Activated gamma-delta T cell treated with anti-CD3 and anti-CD28 coated beads, Interleukin-2, amount 50 U/mL, for 16 hours (primary cell): ENCODE measurements at places on chromosomes 3 and 15.

- DNase-seq, result no peak
Observed at GRCh38 chr15:72994534-72995177, 57.6 kb upstream of the NEO1 start.

- no peak for DNase-seq
Observed at GRCh38 chr3:77365152-77365551, 325.3 kb downstream of the ROBO2 start.

GRCh38 chr15:101520395-101520794, 30.9 kb upstream of the PCSK6 start:
- DNase-seq, result no peak

GRCh38 chr3:54628888-54629441, 298.9 kb downstream of the LRTM1 start:
- no peak for DNase-seq

GRCh38 chr15:59567324-59567723, 44.3 kb upstream of the GCNT3 start:
- DNase-seq, result no peak

- peak; percentile 55 for DNase-seq
Observed at GRCh38 chr3:51024765-51025632, 350.3 kb downstream of the DOCK3 start.

DNA sequence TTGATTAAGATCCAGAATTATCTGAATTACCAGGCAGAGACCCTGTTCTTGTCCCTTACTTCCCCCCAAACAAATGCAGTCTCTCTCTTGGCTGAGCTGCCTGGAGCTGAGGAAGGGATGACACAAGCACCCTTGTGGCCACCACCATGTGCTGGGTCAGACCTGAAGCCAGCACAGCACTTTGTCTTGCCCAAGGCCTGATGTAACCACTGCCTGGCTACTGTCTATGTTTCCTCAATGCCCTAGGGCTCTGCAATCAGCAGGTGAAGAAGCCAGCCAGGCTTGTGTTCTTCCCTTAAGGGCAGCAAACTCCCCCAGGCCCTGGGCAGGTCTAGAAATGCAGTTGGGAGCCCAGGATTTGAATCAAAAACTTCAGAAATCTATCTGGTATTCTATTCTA, 15.8 kb upstream of the CASR start:
- DNase-seq, result no peak

DNA sequence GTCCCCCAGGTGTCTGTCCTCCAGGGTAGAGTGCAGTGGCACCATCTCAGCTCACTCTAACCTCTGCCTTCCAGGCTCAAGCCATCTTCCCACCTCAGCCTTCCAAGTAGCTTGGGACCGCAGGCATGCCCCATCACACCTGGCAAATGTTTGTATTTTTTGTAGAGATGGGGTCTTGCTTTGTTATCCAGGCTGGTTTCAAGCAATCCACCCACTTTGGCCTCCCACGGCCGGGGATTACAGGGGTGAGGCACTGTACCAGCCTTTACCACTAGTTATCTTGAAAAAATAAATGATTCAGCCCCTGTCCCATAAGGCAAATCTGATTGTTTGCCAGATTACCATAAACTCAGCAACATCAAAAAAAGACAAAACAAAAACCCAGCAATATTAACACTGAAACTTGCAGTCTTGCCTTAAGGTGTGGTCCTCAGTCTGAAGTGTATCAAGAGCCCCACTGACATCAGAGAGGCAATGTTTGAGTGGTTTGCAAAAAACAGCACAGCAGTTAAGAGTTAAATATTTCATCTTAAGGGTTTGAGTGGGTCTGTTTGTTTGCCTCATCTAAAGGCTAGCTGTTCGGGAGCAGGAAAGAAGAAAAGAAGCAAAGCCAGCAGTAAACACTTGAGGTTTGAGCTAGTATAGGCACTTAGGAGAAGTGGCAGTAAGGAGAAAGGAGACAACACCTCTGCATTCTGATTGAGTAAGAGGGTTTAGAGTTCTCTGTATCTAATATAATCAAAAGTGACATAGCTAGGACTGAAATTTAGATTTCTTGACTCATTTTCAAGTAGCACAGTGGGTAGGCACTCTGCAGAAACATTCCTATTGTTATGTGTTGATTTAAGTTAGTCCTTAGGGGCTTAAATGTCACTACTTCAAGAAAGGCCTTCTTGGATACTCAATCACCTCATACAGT, 26.3 kb upstream of the EDEM1 start:
- no peak for DNase-seq

DNA sequence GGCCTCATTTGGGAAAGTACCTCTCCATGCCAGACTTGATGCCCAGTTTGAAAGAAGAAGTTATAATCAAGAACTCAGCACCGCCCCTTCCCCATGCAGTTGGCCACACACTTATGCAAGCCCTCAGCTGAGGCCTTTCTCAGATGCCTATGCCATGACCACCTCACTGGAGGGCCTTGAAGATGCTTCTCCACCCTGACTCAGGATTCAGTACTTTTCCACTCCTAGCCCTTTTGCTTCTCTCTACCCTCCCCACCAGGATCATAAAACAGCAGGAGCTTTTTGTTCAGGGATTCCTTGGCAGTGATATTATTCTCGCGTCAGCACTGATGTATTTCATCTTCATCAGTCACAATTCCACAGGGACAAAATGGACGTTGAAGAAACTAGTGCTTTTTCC, 313.5 kb downstream of the PYDC2 start:
- DNase-seq, result no peak

- no peak for DNase-seq
Observed at GRCh38 chr3:158520433-158520832, 50.6 kb upstream of the MLF1 start.

DNA sequence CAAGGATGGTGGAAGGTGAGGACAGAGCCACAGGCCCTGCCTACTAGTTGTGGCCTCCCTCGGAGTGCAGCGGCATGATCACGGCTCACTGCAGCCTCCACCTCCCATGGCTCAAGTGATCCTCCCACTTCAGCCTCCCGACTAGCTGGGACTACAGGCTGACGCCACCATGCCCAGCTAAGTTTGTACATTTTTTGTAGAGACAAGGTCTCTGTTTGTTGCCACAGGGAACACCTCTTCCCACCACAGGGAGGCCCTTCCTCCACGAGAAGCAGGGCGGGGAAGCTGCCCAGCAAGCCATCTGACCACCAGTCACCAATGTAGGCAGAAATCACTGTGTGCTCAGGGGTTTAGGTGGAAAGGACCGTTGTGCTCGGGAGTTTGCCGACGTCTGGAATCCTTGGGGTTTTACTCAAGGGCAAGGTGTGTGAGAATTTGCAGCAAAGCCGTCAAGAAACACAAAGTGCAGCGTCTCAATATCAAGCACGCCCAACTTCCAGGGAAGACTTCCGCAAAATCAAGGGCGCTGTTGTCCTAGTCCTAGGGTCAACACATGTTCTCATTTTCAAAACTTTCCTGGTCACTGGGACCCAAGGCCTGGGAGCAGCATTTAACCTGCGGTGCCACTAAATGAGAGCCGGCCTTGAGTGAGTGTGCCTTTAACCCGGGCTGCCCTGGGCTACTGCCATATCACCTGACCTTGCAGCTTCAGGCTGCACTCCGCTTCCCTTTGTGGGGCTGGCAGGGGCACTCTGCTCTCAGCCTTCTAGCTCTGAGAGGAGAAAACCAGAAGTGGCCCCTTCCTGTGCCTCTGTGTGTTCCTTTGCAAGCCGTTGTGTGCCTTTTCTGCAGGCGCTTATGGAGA, 65.7 kb downstream of the SLC12A8 start:
- DNase-seq, result no peak

- no peak for DNase-seq
Observed at GRCh38 chr3:24678421-24678865, 183.8 kb upstream of the THRB start.

DNA sequence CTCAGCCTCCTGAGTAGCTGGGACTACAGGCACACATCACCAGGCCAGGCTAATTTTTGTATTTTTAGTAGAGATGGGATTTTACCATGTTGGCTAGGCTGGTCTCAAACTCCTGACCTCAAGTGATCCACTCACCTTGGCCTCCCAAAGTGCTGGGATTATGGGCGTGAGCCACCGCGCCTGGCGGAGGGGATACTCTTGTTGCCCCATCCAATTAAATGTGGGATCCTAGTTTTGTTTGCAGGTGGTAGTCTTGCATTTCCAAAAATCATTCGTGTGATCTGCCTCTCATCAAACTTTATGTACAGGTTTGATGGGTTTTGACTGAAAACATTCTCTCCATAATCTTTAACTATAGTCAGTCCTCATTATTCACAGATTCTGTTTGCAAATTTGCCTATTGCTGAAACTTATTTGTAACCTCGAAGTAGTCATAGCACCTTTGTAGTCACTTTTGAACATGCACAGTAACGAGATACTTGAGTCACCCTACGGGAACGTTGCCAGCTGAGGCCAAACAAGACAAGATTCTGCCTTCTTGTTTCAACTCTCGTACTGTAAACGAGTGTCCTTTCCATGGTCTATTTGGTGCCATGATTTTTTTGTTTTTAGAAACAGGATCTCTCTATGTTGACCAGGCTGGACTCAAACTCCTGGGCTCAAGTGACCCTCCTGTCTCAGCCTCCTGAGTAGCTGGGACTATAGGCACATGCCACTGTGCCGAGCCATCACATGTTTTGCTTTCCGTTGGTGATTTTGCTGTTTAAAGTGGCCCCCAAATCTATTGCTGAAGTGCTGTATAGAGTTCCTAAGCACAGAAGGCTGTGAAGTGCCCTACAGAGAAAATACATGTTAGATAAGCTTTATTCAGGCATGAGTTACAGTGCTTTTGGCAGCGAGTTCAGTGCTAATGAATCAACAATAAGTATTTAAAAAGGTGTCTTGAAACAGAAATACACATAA, 8.1 kb upstream of the MAPK6 start:
- no peak for DNase-seq

GRCh38 chr3:14814411-14814871, 4.3 kb upstream of the FGD5 start:
- no peak for DNase-seq

DNA sequence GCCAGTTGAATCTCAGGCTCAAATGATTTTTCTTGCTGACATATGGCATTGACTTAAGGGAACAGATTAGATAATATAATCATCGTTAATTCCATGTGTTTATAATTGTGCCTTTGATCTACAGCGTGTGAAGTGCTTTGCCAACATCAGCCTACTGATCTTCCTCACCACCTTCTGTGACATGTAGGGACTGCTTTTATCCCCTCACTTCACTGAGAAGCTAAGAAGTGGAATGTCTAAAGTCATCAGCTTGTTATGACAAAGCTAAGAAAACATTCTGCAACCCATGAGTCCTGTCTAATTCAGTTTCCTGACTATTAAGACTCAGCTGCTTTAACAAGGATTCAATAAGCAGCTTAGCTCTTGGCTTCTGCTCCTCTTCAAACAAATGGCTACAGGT, 106.0 kb downstream of the MYH15 start:
- no peak for DNase-seq

DNA sequence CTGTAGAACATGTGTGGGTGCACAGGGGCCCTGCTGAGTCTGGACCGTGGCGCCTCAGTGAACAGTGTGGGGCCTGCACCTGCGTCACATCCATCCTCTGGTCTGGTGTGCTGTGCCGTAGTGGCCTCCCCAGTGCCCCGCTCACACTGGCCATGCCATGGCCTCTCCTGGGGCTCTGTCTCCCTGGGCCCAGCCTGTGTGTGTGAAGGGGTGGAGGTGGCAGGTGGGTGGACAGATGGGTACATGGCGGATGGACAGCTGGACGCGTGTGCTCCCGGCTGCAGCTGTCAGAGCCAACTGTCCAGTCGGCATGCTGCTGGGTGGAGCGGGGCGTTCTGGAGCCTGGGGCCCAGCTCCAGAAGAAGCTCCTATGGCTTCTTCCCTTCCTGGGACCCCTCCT, 17.8 kb downstream of the PLXNA1 start:
- no peak for DNase-seq

DNA sequence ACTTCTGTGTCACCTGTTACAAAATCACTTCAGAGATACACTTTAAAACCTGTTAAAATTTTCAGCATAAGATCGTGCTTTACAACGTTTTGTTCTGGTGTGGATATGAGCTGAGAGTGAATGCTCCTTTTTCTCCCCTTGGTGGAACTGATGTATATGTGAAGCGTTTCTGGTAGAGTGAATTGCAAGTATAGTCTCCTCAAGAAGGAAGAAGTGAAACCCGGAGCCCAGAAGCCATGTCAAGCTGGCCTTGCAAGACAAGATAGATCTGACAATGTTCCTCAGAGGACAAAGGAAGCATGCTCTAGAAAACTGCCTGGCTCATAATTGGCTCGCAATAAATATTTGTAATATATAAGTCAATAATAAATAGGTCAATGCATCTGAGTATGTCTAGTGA, 23.6 kb downstream of the SERPINI2 start:
- DNase-seq, result no peak

- no peak for DNase-seq
Observed at GRCh38 chr3:11138371-11138770, 15.9 kb upstream of the HRH1 start.

DNA sequence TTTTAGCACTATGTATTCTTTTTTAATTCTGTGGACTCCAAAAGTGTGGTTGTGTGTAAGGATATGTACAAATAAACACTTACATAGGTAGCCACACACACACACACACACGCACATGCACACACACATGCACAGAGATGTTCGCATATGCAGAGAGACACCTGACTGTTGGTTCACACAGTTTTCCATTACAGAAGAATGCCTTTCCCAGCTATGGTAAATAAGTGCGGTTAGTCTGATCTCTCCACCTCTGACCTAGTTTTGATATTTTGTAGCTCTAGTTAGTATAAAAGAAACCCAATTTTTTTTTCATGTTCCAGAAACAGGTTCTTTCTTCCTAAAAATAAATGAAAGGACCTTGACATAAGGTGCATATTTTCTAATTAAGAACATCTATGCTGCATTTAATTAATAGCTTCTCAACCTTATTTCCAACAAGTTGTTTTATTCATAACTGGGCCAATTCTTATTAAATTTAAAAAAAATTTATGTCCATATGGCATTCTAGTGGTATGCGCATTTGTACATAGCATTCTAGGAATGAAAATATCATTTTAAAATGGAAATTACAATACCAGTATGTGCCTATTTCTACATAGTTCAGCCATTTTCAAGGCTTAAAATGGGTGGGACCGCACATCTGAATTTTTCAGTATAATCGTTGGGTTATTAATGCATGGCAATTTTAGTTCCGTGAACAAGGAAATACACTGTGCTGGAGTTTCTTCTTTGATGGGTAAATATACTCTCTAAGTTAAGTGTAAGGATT, 27.2 kb downstream of the TMEM108 start:
- DNase-seq, result no peak

DNA sequence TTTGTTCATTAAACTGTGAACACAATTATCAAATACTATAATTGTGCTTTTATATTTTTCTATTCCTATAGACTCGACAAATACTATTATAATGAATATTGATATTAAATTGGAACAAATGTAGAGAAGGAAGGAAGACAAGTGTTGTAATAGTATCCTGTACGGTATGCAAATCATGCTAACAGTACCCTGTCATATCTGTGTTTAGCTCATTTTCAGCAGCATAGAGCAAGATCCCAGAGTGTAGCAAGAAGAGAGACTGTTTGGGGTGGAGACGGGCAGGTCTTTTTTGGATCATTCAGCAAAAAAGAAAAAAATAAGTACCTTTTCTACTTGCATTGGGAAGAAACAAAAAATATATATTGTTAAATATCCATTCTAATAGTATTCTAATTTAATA, 224.1 kb downstream of the TPRG1 start:
- no peak for DNase-seq

GRCh38 chr3:31645256-31645655, 112.5 kb downstream of the STT3B start:
- no peak for DNase-seq
